Activated naive CD4-positive, alpha-beta T cell (primary cell): ENCODE measurements at places on chromosomes 5 and 9.

DNA sequence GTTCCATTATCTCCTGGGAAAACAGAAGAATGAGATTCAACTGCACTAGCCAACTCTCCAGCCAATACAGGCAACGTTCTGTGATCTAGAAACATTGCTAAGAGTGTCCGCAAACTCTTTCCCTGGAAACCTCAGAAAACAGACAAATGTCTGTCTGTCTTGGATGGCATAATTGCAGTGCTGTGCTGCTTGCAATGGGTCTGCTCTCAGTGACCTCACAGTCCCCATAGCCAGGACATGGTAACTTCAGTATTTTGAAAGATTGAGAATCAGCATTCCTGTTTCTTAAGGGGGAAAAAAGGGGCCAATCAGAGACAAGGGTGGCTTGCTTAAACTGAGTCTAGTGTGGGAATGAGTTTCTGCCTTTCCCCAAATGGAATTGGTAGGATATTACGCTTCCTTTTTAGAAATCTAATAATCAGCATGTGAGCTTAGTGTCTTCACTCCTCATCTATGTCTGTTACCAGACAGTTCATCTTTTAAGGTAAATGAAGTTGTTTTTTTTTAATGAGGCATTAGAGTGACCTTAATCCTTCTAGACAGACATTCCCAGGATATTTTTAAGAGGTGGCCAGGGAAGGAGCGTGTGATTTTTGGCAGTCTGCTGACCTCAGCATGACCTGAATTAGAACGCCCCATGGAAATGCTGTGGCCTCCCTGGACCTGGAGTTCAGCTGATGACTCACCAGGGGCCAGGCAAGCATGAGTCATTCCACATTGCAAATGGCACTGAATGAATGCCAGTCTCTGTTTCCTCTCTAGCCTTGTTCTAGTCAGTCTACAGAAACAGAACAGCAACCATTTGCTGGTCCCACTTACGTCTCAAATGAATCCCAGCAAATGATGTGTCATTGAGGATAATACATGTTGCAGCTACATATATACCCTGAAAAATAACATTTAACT lies 210.2 kb upstream of the ACTBL2 start:
- DNase-seq, result no peak

DNA sequence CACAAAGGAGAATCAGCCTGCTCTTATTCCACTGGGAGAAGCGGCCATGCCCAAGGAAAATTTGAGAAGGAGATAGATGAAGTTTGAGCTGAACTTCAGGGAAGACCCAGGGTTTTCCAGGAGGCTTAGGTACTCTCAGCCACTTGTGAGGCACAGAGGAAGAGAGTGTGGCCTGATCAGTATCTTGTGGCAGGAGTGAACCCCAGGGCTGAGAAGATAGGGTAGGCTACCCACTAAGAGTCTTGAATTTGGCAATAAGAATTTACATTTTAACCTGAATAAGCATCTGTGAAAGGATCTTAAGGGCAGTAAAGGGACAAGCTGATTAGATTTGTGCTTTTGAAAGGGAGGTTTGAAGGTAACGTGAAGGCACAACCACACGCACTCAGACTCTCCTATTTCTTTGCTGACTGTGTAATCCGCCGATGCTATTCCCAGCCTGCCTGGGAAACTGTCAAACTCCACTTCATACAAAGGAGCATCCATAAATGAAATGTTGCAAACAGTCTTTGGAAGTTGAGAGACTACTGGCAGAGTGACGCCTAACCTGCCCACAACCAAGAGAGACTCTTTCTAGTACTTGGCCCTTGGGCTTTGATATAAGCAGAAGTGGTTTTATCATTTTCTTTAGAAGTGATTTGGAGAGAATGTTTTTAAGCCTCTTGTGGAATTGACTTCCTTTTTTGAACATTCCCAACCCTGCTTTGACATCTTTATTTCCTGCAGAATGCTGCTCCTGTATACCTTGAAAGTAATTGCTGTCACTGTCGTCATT lies 108.2 kb upstream of the VCAN start:
- DNase-seq, result no peak

- no peak for DNase-seq
Measured at GRCh38 chr5:168950241-168950951, 350.5 kb downstream of the SLIT3 start.

DNA sequence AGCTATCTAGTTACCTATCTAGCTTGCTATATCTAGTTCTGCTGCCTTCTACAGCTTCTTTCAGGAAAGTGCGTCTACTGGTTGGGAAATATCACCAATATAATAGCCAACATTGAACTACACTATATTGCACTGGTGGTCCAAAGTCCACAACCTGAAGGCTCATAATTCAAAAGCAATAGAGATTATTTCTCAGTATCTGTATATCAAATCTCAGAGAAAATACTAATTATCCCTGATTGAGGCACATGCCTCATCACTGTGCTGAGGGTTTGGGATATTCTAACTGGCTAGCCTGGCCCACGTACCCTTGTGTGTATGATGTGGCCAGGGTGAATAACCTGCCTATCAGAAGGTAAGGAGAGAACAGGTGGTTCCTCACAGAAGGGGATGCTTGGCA lies 53.8 kb downstream of the SH3RF2 start:
- DNase-seq, result no peak

GRCh38 chr5:93406971-93407401 lies 174.0 kb downstream of the NR2F1-AS1 start:
- no peak for DNase-seq

DNA sequence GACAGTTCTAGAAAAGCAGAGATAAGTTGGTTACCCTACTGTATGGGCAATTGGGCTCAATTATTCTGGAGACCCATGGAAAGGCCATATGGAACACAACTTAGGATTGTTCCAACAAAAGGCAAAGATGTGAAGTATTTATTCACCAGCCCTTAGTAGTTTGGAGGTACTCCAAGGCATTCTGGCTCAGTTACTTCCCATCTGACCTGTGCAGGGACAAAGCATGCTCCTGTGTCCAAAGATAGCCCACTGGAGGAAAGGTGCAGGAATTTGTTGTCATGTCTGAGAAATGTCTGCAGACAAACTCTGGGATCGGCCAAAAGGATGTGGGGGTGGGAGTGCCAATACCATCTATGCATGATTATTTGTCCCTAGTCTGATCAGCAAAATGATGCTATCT lies 279.5 kb upstream of the PTGER4 start:
- DNase-seq, result no peak

DNA sequence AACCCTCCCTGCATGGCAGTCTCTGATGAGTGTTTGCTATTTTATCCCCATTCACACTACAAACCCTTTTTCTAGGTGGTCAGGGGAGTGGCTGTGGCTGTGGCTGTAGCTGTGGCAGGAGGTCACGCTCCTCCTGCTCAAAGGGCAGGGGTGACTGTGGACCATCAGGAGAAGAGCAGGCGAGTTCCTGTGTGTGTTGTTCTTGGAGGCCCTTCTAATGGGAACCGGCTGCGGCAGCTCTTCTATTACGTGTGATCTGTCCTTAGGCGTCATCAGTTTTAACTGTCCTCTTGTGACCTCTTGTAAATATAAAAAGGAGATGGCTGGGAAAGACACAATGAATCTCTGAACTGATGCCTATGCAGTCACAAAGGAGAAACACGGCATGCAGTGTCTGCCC lies 65.1 kb downstream of the ANKH start:
- no peak for DNase-seq

- no peak for DNase-seq
Measured at GRCh38 chr5:91288118-91288916, 94.8 kb downstream of the ARRDC3 start.

DNA sequence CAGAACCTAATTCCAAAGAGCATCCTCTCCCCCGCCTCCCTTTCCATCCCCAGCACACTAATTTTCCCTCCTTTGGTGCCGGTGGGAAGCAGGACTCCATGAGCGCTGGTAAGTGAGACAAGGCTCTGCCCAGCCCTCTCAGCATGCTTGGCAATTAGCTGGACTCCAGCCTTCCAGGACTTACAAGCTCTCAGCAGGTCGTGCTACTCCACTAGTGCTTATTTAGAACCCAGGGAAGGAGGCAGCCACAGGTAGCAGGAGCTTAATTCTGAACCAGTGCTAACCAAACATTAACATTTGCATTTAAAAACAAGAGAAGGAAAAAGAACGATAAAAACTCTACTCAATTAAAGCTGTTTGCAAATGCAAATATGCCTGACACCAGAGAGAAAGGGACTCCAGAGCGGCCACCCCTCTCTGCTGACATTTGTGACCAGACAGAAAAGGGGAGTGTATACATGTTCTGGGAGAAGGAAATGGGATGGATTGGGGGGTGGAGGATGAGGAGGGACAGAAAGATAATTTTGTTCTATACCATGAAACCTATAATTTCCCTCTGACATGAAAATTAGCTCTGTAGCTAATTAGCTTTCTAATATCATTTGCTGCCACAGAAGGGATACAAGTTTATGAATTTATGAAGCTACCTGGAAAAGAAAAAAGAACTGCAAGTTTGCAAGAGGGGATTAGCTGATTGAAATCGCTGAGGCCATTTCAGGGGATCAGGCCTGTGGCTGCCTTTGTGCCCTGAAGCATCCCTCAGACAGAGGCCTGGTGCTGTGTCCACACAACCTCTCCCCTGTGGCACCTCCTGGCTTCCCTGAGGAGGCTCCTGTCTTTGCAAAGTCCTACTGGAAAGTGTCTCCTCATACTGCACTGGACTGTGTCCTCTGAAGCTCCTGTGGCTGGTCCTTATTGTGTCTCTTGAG lies 266.3 kb downstream of the SEC61B start:
- DNase-seq, result no peak

DNA sequence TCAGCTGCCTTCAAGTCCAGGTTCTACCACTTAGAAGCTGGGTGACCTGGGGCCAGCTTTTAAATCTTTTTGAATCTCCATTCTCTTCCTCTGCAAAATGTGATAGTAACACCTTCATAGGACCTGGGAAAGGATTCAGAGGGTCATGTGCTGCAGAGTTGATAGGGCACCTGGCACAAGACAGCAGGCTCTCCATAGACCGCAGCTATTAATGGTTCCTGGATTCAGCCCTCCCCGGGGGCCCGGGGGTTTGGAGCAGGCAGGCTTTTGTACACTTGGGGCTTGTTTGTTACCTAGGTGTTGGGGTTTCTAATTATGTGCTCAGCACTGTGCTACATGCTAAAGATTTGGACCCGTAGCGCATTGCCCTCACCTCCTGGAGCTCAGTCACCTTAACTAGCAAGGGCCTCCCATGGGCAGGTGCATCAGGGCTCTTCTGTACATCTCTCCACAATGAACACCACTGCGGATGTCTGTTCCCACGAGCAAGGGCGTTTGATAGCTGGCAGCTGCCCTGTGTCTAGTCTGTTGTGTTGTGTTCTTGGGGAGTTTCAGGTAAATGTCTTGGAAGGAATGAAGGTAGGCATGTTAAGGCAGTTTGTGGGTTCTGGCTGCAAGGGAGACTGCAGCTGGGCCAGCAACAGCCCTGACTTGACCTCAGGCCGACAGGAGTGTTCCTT lies 12.1 kb downstream of the PRRC2B start:
- DNase-seq, result no peak

- DNase-seq, result no peak
Measured at GRCh38 chr5:161190086-161190485, 338.1 kb upstream of the ATP10B start.

- no peak for DNase-seq
Measured at GRCh38 chr5:3818624-3819023, 223.0 kb downstream of the IRX1 start.

DNA sequence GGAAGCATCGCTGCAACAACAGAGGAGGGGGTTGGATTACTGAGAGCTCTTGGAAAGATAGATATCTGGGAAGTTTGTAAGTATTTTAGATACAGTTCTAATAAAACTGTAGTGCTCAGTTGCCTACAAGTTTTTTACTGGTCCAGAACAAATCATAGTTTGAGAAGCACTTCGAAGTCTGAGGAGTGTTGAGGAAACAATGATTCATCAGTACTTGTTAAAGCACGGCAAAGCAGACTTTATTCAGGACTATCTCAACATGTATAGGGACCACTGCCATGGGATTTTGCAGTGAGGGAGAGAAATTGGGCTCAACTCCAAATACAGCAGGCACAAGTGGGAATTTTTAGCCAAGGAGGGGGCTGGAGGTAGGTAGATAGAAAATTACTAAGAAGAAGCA lies 25.3 kb upstream of the RECK start:
- DNase-seq, result no peak

GRCh38 chr9:115088860-115089259 lies 29.1 kb downstream of the TNC start:
- DNase-seq, result no peak

DNA sequence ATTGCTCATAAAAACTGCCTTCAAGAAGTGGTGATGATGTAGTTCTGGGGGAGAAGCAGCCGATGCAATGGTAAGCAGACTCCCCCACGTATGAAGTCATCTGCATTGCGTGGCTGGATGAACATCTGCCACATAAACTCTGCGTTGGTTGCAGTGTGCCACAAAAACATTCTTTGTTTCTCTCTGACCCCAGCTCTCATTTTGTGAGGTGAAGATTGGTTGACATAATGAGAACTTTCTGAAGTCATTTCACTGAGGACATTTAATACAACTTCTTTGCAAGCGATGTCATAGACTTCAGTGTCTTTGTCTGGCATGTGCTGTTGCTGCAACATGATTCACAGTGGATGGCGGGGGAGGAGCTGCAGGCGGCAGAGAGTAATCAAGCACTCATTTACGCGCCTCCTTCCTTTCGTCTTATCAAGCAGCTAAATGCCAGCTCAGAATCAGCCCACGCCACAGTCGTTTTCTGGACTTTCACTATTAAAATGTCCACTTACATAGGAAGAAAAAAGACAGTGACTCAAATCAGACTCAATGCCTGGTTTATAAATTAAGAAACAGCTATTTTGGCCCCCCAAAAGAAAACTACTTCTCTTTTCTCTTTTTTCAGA lies 91.5 kb upstream of the NFIL3 start:
- no peak for DNase-seq

DNA sequence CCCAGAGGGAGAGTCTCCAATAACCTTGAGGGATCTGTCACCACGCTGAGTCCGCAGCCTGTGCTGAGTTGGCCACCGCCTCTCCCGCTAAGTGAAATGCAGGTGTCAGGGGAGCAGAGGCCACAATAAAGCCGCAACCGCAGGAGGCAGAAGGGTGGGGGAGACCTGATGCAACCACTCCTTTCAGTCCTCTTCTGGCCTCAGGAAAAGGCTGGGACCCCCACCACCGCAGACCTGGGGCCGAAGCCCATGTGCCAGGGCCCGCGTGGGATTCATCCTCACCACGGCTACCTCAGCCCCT lies 576 bp downstream of the MAP1B start:
- DNase-seq, result no peak

DNA sequence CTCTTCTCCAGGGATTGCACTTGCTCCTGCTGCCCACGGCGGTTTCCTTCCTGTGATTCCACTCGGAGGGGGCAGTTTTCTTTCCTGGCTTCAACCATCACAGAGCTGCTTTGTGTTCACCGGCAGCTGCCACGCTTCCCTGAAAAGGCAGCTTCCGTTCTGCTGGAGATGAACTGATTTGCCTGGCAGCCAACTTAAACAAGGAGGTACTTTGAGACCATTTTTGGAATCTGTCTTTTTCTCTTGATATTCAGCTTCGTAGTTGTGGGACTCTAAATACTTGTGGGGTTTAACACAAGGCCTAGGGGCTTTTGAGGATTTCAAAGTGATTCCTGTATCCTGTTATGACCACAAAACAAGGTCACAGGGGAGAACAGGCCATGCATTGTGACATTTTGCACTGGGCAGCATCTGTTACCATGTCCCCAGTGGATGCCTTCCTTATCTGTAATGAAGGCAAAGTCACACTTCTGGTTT lies 192.0 kb downstream of the MTRR start:
- no peak for DNase-seq
